CMK (cell line): ENCODE measurements at places on chromosomes 13 and 19.

GRCh38 chr13:107284173-107284572 is 716.2 kb upstream of the ARGLU1 start:
- DNase-seq = no peak

- DNase-seq = no peak
Measured at GRCh38 chr13:50365408-50366391, 350.5 kb downstream of the KCNRG start.

DNA sequence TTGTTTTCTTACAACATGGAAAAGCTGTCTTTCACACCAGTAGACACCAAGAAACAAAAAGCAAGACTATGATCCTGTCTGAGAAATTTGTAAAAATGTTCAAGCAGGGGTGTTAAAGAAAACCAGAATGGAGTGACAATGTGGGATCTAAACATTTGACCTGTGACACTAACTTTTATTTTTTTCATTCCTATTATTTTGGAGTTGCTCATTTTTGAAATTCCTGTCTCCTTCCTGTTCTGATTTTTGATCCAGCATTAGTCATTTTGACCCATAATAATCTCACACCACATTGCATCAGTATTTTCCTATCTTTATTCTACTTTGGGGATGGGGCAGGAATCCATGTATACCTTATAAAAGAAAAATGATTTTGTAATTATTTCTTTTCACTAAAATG is 164.2 kb downstream of the DLEU7 start:
- DNase-seq = no peak

DNA sequence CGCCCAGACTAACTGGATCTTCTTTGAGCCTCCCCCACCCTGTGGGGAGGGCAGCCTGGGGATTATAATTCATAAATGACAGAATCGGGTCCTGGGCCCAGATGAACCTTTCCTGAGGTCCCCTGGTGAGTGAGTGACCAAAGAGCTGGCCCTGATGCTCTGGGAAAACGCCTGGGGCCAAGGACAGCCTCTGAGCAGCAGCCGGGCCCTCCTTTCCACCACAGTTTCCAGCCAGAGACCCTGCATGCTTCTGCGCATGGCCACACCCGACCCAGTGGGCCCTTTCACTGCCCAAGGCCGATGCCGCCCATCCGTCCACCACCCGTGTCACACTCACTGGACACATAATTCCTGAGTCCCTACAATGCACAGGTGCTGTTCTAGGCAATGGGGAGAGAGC is 43.6 kb upstream of the CCNE1 start:
- no peak for DNase-seq

- no peak for DNase-seq
Measured at GRCh38 chr19:7529610-7530490, 5.7 kb upstream of the PNPLA6 start.

DNA sequence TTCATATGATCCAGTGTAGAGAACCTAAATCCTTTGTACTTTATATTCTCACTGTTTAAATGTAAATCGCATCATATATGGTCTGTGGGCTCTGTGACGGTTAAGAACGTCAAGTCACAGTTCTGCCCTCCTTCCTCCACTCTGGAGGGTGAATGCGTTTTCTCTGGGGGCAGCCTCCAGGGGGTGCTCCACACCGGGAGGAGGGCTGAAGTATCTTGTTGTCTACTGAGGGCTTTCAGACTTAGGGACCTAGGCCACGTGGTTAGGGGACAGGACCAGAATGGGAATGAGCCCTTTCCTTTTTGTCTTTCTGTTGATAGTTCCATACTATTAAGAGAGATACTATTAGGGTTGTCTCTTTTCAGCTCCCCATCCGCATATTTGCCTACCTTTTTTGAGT is 504.9 kb downstream of the FGF9 start:
- DNase-seq = no peak

DNA sequence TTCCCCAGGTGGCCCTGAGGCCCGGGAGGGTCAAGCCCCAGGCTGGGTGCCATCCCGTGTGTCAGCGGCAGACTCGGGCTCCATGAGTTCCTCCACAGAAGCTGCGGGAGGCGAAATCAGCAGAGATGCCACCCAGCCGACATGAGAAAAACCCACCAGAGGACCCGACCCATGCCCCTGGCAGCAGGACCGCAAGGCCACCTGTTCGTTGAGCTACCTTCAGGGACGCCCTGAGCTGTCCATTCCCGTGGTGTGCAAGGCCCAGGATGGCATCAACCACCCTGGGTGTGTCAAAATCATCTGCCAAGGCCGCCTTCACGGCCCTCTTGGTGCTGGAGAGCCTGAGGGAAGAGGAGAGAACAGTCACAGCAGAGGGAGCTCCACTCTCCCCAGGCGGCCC is 30.4 kb downstream of the NAXD start:
- no peak for DNase-seq

- no peak for DNase-seq
Measured at GRCh38 chr13:100954430-100955305, 280.1 kb upstream of the TMTC4 start.

- DNase-seq = no peak
Measured at GRCh38 chr19:4430760-4431159, 26.8 kb downstream of the UBXN6 start.

- no peak for DNase-seq
Measured at GRCh38 chr19:35177377-35178274, 23.1 kb downstream of the FXYD5 start.

DNA sequence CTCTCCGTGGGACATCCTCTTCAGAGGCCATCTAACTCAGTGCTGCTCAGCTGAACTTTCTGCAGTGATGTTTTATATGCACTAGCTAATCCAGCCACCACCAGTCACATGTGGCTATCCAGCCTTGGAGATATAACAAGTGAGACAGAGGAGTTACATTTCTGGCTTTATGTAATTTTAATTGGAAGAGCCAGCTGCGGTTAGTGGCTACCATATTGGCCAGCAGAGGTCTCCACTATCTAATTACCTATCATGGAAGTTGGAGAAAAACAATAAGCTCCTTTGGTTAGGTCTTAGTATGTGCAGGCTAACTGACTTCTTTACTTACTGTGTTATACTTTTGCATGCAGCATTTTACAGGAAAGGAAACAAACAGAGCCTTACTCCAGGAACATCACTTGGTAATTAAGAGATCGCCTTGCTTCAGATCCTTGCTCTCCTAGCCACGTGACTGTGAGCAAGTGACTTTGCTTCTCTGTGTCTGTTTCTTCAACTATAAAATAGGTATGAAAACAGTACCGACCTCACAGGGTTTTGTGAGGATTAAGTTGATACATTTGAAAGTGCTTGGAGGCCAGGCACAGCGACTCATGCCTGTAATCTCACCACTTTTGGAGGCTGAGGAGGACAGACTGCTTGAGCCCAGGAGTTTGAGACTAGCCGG is 1.6 kb upstream of the KLK10 start:
- no peak for DNase-seq

- DNase-seq = no peak
Measured at GRCh38 chr19:33557196-33557595, 35.6 kb upstream of the PEPD start.
